ENCODE measurements at places on chromosomes 2 and 18.

GRCh38 chr2:152466041-152466440, 131.1 kb downstream of the FMNL2 start:
- DNase-seq: no peak

DNA sequence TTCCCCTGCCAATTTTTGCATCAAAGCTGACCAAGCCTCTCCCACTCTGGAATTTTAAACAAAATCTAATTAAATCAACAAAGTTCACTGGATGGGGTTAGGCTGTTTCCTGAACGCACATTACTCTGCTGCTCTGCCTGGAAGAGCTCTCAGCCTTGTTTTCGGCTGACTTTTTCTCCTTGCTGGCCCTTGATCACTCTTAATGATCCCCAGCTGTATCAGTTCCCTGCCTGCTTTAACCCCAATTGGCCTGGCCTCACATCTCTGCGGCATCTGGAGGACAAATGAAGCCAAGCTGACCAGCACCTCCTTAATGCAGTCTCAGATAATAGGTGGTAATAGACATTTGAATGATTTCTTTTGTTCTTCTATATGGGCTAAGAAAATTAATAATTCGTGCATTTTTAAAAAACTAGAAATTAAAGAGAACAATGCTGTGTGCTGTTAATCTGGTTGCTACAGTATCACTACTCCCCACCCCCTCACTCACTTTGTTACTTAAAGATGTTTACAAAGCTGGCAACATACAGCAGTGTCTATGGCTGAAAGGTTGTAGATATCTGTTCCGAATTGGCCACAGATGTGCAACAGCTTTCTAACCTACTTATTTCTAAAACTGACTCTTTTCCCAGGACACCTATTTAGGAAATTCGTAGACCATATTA, 415.2 kb upstream of the KCNH7 start:
- no peak for DNase-seq

GRCh38 chr2:128215897-128216642, 102.6 kb downstream of the HS6ST1 start:
- DNase-seq: no peak

DNA sequence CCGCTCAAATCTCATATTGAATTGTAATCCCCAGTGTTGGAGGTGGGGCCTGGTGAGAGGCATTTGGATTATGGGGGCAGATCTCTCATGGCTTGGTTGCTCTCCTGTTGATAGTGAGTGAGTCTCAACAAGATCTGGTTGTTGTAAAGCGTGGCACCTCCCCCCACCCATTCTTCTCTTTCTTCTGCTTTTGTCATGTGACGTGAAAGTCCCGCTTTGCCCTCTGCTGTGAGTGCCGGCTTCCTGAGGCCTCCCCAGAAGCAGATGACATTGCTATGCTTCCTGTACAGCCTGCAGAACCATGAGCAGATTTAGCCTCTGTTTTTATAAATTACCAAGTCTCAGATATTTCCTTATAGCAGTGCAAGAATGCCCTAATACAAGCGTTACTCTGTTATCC, 673.8 kb downstream of the ADCYAP1 start:
- DNase-seq: no peak

DNA sequence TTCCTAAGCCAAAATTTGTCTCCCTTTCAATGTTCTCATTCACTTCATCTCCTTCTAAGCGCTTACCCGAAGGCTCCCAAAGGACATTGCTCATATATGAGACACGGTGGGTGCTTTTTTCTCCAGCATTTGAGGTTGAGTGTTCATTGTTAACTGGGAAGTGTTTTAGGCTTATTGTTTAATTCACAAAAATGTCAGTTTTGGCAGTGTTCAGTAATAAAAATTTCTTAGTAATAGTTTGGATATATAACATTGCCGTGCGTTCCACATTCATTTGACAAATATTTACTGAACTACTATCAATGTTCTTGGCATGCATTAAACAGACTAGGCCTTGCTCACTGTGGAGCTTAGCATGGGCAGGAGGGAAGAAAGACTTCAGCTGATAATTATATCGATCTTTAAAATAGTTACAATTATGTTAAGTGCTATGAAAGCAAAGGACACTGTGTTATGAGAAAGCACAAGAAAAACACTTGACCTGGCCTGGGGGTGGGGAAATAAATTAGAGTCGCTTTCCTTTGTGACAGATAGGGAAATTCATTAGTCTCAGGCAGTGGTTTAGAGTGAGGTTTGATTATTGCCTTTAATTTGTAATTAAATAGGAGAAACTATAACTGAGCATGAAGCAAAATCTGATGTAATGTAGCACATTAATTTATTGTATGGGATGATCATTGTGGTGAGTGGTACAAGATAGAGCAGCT, 82.2 kb upstream of the DOCK10 start:
- DNase-seq: no peak

GRCh38 chr2:60549238-60549927, 4.1 kb downstream of the BCL11A start:
- DNase-seq: no peak

GRCh38 chr18:13433125-13433524, 214.6 kb downstream of the LDLRAD4 start:
- DNase-seq: no peak

- no peak for DNase-seq
Measured at GRCh38 chr2:241601841-241602240, 35.1 kb downstream of the THAP4 start.

DNA sequence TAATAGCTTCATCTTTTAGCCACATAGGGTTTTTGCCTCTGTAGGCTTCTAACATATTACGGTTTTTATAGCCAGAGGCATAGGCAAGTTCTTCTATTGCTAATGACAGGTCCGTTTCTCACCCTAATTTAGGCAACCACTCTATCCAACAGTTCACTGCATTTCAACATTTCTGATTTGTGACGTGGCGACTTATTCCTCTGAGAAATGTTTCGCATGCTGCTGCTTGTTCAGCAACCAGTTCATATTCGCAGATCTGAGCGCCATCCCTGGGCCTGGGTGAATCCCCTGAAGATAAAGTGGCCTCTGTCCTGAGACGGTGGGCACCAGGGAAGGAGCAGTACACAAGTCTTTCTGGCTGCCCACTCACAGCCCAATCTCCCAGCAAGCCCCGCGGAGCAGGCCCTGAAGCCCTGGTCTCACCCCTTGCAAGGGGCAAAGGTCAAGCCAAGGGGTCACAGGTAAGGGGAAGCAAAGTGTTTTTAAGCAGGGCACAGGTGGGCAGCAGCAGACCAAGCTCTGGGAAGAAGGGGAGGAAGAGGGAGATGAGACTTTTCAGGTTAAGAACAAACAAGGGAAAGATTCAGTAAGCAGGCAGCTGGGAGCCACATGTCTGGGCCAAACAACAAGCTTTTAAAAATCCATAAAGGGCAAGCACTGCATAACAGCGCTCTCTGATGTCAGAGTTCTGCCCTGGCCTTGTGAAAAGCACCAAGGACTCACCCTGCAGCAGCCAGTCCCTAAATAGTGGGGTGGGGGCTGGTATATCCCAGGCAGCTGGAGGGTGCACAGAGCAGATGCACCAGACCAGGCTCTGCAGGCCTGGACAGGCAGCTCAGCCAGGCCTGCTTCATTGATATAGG, 10.8 kb upstream of the COX7A2L start:
- no peak for DNase-seq

GRCh38 chr2:158402665-158403064, 53.9 kb downstream of the CCDC148 start:
- no peak for DNase-seq
